ENCODE measurements at places on chromosomes 16 and 17.
A peak's percentile ranks its signal among the peaks of the same experiment; 100 is the strongest.

DNA sequence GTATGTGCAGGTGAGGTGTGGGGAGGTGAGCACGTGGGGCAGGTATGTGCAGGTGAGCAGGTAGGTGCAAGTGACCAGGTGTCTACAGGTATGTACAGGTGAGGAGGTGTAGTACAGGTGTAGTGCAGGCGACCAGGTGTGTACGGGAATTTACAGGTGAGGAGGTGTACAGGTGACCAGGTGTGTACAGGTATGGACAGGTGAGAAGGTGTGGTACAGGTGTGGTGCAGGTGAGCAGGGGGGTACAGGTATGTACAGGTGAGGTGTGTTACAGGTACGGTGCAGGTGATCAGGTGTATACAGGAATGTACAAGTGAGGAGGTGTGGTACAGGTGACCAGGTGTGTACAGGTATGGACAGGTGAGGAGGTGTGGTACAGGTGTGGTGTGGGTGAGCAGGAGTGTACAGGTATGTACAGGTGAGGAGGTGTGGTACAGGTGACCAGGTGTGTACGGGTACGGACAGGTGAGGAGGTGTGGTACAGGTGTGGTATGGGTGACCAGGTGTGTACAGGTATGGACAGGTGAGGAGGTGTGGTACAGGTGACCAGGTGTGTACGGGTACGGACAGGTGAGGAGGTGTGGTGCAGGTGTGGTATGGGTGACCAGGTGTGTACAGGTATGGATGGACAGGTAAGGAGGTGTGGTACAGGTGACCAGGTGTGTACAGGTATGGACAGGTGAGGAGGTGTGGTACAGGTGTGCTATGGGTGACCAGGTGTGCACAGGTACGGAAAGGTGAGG, 12.8 kb upstream of the DBNDD1 start:
- DNase-seq: no peak

DNA sequence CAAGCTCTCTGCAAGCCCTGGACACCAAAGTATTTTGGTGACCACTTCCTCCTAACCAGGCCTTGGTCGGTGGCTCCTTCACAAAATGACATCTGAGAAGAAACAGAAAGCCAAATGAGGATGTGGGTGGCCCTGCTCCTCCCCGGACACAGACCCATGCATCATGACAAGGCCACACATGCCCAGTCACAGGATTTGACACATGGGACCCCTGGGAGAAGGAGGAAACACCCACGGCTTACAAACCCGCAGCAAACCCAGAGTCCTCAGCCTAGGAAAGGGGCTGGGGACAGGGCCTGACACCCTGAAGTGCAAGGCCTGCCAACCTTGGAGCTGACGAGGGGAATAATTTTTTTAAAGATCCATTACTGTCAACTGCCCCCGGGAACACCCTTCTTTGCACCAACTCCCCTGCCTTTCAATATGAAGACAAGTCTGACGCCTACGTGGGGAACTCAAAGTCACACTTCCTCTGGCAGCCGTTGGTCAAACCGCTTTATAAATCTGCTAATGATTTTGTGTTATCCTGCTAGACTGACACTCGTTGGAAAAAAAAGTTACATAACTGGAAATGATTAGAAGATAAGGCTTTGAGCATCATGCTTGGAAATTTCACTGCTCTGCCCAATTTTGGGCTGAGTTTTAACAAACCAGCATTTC, 41.3 kb downstream of the GAS7 start:
- DNase-seq: no peak

- no peak for DNase-seq
Observed at GRCh38 chr17:79849953-79850352, 10.7 kb upstream of the CBX4 start.

- DNase-seq: peak; percentile 34
Observed at GRCh38 chr16:67248401-67249177, at the start of gene SLC9A5. SLC9A5 (plus strand) TSS chr16:67248979; CDS start chr16:67249015, 36 bp downstream.

DNA sequence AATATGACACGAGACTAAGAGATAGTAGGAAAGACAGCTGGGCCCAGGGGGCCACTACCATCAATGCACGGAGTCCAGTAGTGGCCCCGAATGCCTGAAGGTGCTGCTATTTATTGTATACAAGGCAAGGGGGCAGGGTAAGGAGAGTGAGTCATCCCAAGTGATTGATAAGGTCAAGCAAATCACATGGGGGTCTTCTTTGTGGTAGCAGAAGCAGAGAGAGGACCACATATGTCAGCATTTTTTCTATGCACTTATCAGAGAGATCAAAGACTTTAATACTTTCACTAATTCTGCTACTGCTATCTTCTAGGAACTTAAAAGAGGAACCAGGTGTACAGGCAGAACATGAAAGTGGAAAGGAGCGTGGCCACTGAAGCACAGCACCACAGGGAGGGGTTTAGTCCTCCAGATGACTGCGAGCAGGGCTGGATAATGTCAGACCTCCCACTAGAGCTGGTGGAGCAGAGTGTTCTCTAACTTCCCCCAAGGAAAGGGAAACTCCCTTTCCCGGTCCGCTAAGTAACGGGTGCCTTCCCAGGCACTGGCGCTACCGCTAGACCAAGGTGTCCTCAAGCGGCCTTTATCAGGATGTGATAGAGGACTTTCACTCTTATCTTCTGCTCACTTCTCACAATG, 26.4 kb upstream of the ARL4D start:
- DNase-seq: no peak

- DNase-seq: no peak
Observed at GRCh38 chr16:84786605-84787262, 33.1 kb upstream of the CRISPLD2 start.

All from activated naive CD4-positive, alpha-beta T cell treated with Interleukin-2 at 50 U/mL for 16 hours (primary cell).